GM12878 (cell line): ENCODE measurements at places on chromosomes 12 and 14.

GRCh38 chr14:58249611-58250010 is 5.0 kb downstream of the PSMA3 start:
- DNase-seq, result no peak

DNA sequence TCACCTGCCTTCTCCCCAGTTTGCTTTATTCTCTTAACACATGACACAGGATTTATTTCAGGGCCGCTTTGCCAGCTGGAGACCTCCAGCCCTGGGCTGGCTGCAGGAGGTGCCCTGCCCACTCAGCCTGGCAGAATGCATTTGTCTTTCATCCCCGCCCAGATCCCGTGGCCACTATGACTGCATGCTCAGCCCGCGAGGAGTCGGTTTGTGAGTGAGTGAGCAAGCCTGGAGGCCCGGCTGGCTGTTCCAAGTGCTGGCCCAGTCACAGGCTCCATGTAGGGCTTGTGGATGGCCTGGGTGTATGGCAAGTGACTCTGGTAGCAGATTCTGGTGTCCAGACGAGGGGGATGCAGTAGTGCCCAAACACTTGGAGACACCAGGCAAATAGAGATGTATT is 2.1 kb downstream of the TDP1 start:
- DNase-seq, result no peak

- no peak for DNase-seq
Measured at GRCh38 chr14:31659278-31659677, 98.1 kb downstream of the NUBPL start.

DNA sequence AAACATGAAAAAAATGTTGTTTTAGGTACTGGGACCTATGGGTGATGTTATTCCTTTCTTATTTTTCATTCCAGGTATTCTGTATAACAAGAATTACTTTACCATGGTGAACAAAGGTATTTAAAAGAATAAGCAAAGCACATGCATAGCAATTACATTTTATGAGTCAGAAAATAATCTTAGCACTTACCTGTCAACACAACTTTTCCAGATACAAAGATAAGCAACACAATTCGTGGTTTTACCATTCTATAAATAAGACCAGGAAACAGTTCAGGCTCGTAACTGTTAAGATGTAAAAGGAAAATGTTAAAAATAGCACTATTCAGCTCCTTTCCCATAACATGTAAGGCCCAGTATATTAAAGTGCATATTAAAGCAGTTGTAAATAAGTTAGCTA is 12.3 kb upstream of the ATG14 start:
- no peak for DNase-seq

GRCh38 chr12:103807561-103808238 is 33.3 kb downstream of the NT5DC3 start:
- DNase-seq, result no peak

DNA sequence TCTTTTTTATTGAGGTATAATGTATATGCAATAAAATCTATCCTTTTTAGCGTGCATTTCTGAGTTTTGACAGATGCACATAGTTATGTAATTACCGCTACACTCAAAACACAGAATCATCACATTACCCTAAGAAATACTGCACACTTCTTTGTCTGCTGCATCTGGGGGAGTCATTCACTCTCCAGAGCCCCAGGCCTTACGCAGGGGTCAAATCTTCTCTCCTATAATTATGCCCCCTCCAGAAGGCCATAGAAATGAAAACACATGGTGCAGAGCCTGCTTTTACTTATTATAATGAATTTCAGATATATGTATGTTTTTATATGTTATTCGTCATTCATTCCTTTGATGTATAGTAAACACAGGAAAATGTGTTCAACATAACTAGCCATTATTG is 296.5 kb upstream of the TMEM132C start:
- no peak for DNase-seq

DNA sequence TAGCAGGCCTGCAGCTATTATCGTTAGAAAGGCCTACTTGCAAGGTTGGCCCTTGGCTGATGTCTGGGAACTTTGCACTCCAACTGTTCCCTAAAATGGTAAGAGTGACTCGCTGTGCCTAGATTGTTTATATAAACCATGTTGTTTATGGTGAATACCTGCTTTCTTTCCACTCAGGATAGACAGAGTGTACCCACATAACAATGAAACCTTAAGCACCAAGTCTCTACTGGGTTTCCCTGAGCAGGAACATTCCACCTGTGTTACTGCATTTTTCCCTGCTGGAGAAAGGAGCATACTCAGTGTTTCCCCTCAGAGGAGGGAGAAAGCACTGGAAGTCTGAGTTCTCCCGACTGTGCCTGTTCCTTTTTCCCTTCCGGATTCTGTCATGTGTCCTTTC is 32.8 kb downstream of the ERP29 start:
- DNase-seq, result no peak
